ENCODE measurements at places on chromosomes 12 and 14.

DNA sequence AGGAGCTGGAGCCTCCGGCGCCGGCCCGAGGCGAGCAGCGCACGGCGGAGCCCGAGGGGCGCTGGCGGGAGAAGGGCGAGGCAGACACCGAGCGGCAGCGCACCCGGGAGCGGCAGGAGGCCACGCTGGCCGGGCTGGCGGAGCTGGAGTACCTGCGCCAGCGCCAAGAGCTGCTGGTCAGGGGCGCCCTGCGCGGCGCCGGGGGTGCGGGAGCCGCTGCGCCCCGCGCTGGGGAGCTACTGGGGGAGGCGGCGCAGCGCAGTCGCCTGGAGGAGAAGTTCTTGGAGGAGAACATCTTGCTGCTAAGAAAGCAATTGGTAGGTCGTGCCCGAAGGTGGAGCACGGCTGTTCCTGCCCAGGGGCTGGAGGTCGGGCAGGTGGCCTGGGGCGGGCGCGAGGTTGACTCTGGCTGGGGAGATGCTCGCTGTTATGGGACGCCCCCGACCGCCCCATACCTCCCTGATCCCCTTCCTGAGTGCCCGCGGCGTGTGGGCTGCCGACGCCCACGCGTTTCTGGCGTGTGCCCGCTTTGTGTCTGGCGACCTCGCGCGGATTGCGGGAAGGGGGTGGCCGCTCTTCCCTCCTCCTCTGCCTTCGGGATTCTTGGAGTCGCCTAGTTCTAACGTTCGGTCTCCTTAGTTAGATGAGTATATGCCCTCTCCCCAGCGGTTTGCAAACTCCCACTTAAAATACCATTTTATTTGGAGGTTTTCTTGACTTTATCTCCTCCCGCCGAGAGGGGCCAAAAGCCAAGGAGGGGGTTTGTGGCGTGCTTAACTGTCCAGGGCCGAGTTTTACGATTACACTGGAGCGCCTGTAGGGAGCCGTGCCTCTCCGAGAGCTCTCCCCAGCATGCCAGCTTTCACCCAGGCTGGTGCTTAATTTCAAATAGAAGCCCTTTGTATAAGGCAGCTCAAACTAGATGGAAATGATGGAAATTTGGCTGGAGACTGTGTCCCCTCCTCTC, 752 bp downstream of the DACT1 start:
- no peak for DNase-seq

DNA sequence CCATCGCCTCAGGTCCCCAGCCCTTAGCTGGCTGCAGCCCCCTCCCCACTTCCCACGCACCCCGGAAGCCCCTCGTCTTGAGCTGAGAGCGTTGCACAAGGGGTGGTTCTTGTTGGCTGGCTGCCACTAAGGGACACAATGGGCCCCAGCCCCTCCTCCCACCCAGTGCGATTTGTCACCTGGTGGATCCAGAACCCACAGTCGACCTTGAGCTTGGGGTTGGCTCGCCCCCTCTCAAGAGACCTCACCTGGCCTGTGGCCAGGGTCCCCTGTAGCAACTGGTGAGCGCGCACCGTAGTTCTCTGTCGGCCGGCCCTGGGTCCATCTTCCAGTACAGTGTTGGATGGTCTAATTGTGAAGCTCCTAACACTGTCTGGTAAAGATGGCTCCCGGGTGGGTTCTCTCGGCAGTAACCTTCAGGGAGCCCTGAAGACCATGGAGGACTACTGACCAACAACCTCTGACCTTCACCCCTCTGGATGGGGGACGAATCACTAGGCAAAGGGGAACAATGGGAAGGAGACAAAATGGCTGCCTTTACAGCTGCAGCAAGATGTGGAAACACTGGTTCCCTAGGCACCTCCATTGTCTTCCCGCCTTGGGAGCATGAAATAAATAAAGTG, 6.6 kb downstream of the PHB2 start:
- no peak for DNase-seq

GRCh38 chr14:97393244-97393643, 596.1 kb downstream of the VRK1 start:
- DNase-seq = no peak

DNA sequence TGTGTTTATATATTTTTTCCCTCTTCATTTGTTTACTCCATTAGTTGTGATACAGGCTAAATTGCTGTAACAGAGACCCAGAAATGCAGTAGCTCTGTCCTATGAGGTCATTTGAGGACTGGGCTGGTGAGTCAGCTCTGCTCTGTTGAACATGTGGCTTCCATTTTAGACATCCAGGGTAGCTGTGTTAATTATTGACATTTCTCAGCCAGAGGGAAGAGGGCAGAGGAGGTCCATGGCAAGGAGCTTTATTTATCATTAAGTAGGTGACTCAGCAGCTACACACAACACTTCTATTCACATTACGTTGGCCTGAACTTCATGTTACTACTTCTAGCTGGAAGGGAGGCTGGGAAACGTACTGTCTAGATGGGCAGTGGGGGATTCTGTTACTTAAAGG, 85.4 kb downstream of the PTCSC3 start:
- DNase-seq = no peak

- no peak for DNase-seq
Measured at GRCh38 chr12:115619889-115620288, 657.6 kb downstream of the MED13L start.

- no peak for DNase-seq
Measured at GRCh38 chr12:130987151-130987931, 33.6 kb downstream of the ADGRD1 start.

DNA sequence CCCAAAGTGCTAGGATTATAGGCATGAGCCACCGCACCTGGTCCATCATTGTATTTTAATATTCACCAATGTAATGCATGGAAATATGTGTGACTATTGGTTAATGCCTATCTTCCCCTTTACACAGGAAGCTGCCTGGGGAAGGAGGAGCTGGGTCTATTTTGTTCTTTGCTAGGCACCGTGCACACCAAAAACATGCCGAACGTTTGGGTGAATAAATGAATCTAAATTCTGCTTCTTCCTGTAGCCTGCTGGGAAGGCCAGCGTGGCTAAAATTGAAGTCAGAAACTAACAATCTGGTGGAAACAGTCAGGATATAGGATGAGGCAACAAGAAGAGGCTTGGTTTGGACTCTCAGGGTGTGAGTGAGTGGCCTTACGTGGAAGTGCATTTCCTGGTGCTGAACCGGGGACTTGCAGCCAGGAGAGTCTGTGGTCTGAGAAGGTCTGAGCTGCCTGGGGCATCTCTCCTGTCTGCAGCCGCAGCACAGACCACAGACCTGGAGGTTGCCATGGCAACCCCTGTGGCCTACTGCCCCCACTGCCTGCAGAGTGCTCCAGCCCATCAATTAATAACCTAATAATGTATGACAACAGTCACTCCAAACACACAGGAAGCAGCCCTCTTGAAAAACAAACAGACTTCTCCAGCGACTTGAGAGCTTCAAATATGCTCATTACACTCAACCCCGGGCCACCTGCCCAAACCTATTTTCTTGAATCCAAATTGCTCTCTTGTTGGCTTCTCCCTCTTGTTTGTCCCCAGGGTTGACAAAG, 5.5 kb upstream of the GPR68 start:
- peak; percentile 28 for DNase-seq

DNA sequence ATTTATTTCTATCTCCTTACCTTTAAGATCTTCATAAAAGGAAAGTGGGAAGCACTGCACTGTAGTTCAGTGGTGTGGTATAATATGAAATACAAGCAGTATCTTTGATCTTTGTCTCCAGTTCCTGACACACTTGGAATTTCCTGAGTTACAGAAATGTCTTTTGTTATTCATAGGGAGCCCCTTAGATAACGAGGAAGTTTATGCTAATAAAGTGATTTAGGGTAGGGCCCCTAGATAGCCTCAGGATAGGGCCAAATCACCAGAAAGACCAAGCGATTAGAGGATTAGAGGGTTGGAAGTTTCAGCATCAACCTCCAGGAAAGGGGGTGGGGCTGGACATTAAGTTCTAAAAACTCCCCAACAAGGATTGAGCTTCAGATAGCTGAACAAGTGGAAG, 29.9 kb upstream of the DDHD1 start:
- DNase-seq = no peak

GRCh38 chr14:74611650-74612349, at the start of gene LTBP2:
Gene LTBP2 (minus strand): TSS chr14:74612237. CDS start chr14:74611944, 293 bp downstream.
- no peak for DNase-seq

- DNase-seq = no peak
Measured at GRCh38 chr14:83463500-83464098, 1929.9 kb upstream of the SEL1L start.

DNA sequence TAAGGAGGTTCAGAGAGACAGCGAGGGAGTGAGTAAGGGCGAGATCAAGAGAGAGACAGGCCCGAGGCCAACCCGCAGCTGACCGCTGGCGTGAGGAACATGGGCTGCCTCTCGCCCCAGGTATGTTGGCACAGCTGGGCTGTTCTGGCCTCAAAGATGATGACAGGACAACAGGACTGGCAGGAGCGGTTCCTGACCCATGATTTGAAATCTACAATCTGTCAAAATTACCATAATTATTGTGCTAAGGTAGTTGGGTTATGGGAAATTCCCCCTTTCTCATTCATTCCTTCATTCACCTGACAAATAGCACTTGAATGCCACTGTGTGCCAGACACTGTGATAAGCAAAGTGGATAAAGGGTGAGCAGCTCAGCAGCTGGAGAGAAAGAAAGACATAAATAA, 5.1 kb upstream of the ENDOU start:
- no peak for DNase-seq

DNA sequence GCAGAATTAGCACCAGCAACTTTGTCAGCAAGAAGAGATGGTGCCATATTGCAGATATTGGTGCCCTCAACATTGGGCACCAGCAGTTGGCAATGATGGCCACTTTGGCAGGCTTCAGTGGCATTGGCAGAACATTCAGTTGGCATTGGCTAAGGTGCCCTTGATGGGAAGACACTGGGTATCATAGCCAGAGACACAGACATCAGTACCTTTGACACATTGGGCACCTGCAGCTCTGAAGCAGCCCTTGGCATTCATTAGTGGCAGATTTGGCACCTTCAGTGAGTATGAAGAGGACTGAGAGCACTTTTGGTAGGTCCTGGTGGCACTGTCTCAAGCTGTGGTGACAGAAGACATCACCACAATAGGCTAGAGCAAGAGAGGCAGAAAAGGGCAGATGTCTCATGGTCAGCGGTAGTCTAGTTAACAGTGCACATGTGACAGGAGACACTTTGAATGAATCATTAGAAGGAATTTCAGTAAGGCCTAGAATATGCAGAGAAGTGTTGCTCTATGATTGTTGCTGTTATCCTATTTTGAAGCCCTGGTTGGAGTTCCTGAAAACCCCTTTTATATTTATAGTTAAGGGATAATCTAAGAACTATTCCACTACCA, 422.2 kb downstream of the APAF1 start:
- DNase-seq = no peak

DNA sequence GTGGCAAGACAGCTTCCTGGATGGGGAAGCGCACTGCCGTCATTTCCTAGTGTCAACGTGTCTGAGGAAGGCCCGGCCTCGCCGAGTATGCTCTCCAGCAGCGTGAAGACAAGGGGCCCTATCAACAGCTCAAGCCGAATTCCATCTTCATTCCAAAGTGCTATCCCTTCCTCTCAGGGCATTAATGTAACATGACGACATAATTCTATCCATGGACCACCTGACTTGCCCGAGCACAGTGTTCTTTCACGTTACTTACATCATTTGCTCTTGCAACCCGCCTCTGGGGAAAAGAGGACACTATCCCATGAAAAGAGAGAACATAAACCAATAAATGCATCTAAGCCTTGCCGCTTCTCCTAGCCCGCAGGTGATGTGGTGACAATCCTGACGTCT, 22.9 kb downstream of the CCDC92 start:
- DNase-seq = no peak

- DNase-seq = no peak
Measured at GRCh38 chr12:95495433-95495832, 21.5 kb downstream of the METAP2 start.

GRCh38 chr12:114656906-114657596, 26.9 kb downstream of the TBX3 start:
- DNase-seq = no peak

DNA sequence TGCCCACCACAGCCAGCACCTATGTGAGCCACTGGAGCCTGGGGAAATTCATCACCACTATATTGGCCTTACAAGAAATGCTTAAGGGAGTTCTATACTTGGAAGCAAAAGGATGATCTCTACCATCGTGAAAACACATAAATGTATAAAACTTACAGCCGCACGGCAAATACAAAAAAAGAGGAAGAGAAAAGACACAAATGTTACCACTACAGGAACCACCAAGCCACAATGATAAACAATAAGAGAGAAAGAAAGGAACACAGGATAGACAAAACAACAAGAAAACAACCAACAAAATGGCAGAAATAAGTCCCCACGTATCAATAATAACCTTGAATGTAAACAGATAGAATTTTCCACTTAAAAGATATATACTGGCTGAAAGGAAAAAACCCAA, 267.5 kb downstream of the TMEM121 start:
- no peak for DNase-seq

- no peak for DNase-seq
Measured at GRCh38 chr12:40020261-40020691, 85.6 kb downstream of the SLC2A13 start.

DNA sequence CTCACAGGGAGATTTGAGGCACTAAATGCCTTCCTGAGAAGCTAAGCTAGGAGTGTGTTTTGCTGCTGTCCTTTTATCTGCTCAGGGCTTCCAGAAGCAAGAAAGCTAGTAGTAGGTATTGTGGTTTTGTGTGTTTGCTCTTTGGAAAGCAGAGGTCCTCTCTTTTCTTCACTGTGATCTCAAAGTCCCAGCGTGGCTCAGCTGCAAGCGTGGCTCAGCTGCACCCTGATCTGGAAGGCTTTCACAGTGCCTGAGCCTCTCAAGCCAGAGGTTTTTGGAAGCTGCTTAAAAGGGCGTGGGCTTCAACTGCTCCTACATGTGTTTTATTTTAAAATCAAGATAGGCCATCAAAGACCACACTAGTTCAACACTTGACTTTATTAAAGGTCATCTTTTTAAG, 337.4 kb upstream of the RGS6 start:
- peak; percentile 1 for DNase-seq

DNA sequence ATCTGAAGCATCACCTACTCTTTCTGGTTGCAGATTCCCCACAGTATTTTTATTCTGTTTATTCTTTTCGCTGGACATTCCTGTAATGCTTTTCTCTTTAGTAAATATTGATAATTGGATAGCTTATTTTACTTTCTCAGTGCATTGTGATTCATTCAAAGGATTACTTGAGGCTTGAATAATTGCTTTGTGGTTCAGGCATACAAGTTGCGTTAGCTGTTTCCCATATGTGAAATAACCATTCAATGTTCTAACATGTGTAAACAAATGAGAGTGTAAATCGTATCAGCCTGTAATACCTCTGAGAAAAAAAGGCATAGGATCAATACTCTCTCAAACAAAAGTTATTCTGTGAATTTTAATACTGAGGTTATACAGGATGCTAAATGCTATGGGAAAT, 1004.2 kb upstream of the SEL1L start:
- no peak for DNase-seq

DNA sequence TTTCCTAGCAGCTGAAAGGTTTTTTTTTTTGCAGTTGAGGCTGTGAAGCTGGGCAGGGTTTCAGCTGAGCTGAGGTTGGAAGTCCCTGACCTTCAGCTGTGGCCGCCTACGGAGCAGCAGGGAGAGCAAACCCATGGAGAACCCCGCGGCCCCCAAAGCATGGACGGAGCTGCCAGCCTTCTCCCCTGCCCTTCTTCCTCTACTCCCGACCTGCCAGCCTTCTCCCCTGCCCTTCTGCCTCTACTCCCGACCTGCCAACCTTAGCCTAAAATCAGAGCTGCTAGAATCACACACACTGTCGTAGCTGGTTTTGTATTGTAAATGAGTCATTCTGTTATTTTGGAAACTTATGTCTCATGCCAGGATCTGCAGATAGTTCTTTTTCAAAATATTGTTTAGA, 74.6 kb downstream of the PPP2R5C start:
- no peak for DNase-seq

GRCh38 chr12:32868885-32869284, 27.7 kb downstream of the PKP2 start:
- no peak for DNase-seq

Data from stimulated activated naive CD4-positive, alpha-beta T cell treated with Interleukin-2 at 50 U/mL for 16 hours (primary cell).